Activated CD4-positive, alpha-beta memory T cell treated with anti-CD3 and anti-CD28 coated beads, Interleukin-2, amount 10 ng/mL, durations not matched to agents 7 days and 5 days (primary cell): ENCODE measurements at places on chromosomes 4 and X. TPM values are rescaled to one million over a fixed set of nuclear protein-coding genes. Genes with fewer than 3 reads are reported as not detected.

NLGN4X gene
- not detected for total RNA-seq

MAGIX gene
- total RNA-seq, result 2.0 TPM

MAGEB17 gene
- not detected for total RNA-seq

NAP1L3 gene
- total RNA-seq, result 1.0 TPM

CETN2 gene
- total RNA-seq, result 7.7 TPM

SPP1 gene
- not detected for total RNA-seq

CHIC1 gene
- 6.5 TPM for total RNA-seq

IDH3G gene
- total RNA-seq, result 62.4 TPM

KANTR gene
- total RNA-seq, result 7.7 TPM

KIT gene
- 0.65 TPM for total RNA-seq

ITM2A gene
- total RNA-seq, result 145 TPM

GLRA3 gene
- not detected for total RNA-seq

GPR173 gene
- total RNA-seq, result not detected

COX7B2 gene
- total RNA-seq, result not detected

RXFP1 gene
- not detected for total RNA-seq

GCNA gene
- total RNA-seq, result 5.3 TPM

SLC16A2 gene
- total RNA-seq, result 0.05 TPM

SASH3 gene
- 229 TPM for total RNA-seq

CFAP99 gene
- total RNA-seq, result 0.08 TPM

CYTL1 gene
- total RNA-seq, result not detected

PPBP gene
- total RNA-seq, result not detected

CENPVL2 gene
- not detected for total RNA-seq

TNMD gene
- total RNA-seq, result not detected
